ENCODE measurements at places on chromosomes 5 and 9.

DNA sequence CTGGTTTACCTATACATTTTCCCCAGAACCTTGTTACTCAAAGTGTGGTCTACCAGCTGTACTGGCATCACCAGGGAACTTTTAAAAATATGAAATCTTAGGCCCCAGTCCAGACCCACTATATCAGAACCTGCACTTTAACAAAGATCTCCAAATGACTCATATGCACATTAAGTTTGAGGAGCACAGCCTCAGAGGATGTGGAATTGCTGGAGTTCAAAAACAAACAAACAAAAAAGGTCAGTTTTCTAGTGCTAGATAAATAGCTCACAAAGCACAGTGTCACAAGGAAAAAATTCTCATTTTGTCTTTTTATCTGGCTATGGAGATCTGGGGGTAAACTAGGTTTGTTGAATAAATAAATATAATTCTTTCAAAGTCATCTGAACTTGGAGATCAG lies 68.9 kb upstream of the ANKRD55 start:
- DNase-seq = no peak

DNA sequence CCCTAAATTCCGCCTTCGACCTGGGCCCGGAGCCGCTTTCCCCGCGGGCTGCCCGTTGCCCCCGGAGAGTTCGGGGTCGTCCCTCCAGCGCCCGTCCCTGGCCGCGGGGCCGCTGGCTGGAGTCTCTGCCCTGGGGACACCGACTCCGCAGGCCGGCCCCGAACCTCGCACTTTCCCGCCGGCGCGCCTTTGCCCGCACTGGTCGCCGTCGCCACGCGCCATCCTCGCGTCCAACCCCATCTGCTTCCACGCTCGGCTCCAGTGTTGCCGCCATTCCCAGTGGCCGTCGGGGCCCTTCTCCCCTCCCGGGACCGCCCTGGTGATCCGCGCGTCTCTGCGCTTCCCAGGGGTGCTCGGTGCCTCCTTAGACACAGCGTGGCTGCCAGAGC lies 11.0 kb downstream of the LHX3 start:
- no peak for DNase-seq

DNA sequence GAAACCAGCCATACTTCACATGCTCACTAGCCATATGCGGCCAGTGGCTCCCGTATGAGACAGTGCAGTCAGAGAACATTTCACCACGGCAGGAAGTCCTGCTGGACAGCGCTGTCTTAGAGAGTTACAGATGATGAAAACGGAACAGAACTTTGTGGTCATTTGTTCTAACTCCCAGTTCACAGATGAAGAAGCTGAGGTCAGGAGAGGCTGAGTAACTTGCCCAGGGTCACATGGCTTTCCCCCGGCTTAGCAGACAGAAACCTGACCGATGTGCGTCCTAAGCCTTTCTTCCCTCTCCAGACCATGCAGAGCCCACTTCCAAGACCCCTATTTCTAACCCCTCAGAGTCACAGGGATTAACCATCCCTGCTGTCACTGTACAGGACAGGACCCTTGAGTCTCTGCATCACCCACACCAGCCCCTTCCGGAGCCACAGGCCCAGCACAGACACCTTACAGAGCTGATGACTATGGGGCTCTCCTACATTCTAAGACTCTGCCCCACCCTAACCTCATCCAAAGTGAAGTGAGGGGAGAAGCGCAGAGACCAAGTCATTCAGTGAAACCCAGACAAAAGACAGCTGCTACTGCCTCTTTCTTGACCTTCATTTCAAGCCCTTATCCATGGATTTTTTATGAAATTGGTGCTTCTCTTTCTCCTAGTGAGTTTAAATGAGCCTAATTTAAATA lies 86.9 kb downstream of the PTPN3 start:
- no peak for DNase-seq

DNA sequence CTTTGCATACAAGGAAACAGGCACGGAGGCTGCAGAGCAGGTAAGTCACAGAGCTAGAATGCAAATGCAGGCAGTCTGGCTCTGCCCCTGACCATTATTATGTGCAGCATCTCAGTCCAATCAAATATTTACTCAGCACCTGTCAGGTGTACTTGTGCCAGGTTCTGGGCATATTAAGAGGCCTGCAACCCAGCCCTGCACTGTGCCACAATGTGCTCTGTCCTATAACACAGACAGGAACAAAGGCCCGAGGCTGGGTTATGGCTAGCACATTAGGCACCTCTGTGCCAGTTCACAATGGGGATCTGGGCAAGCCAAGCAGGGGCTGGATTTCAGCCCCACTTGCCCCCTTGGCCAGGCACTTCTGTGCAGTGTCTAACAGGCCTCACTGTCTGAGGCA lies 14.0 kb downstream of the ARL15 start:
- DNase-seq = no peak

- DNase-seq = peak; percentile 72
Measured at GRCh38 chr9:127589955-127590370, 22.1 kb upstream of the STXBP1 start.

- no peak for DNase-seq
Measured at GRCh38 chr9:123761905-123762605, 167.9 kb downstream of the DENND1A start.

DNA sequence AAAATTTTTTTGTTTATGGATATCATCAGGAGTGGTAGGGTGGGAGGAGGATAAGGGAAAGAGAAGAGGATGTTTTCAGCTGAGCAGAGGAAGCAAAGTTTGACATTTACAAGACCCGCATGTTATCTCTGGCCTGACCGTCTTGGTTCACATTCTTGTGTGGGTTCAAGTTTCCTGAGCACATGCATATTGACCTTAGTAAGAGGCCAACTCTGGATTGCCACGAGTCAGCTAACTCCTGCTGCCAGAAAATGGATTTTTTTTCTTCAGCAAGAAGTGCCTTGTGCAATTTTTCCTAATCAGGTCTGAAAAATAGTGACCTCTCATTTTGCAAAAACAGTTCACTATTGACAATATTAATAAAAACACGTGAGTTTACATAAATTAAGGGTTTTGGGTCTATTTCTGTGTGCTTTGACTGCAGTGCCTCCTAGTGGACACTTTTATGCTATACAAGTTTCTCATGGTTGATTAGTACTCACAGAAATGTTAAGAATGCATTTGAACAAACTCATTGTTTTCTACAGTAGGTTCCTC lies 27.1 kb upstream of the BASP1 start:
- peak; percentile 45 for DNase-seq

DNA sequence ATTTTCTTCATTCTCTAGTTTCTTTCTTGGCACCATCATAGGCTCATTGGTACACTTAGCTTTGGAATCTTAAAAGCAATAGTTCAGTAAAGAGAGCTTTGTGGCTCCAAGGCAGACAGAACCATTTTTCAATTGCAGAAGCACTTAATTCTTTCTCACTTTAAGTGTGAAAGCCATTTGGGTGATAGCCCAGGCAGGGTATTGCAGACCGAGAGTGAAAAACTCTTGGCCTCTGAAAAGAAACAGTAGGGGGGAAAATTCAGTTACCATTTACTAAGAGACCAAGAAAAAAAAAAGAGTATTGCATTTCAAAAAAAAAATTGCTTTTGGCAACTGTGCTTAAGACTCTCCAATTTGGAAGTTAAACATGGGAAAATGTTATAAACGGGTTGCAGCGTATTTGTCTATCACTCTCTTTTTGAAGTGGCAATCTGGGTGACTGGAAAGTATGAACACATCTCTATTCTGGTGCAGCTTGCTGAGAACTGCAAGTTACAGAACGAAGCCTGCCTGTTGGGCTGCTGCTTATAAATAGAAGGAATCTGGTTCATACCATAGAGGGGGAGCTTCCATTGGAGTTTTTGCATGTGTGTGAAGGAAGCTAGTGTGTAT lies 170.5 kb downstream of the TLE4 start:
- DNase-seq = no peak

DNA sequence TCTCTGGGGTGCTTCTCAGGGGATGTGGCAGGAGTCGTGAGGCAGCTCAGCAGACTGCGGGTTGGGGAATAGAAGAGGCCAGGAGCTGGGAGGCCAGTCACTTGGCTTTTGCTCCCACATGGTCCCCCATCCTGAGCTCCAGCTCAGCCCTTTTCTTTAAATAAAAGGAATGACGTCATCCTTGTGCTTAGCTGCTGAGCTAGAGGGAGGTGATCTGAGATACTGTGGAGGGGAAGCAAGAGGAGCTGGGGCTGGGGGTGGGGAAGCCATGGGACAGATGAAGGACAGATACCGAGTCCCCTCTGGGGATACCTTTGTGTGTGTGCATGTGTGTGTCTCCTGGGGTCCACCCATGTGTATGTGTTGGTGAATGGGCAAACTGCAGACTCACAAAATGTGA lies 89.0 kb upstream of the ARAP3 start:
- no peak for DNase-seq

DNA sequence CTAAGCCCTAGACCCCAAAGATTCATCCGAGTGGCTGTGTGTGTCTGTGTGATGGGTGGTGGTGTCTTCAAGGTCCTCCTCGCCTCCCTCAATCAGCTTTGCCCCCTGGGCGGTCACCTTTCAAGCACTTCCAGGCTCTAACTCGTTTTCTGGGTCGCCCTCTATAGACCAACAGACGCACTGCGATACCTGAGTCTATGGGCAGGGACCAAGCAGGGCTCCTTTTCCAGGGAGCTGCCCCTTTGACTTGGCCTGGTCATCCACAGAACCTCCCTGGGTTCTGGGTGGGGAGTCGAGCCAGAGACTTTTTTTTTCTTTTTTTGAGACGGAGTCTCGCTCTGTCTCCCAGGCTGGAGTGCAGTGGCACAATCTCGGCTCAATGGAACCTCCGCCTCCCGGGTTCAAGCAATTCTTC lies 1.1 kb downstream of the SLC27A4 start:
- peak; percentile 78 for DNase-seq

GRCh38 chr5:123093111-123093600 lies 4.1 kb downstream of the PRDM6 start:
- DNase-seq = no peak
